Activated CD8-positive, alpha-beta memory T cell treated with anti-CD3 and anti-CD28 coated beads, Interleukin-2, amount 10 ng/mL, durations not matched to agents 7 days and 5 days (primary cell): ENCODE measurements at places on chromosomes 1 and 21. TPM values are rescaled to one million over a fixed set of nuclear protein-coding genes. Genes with fewer than 3 reads are reported as not detected.

DNA sequence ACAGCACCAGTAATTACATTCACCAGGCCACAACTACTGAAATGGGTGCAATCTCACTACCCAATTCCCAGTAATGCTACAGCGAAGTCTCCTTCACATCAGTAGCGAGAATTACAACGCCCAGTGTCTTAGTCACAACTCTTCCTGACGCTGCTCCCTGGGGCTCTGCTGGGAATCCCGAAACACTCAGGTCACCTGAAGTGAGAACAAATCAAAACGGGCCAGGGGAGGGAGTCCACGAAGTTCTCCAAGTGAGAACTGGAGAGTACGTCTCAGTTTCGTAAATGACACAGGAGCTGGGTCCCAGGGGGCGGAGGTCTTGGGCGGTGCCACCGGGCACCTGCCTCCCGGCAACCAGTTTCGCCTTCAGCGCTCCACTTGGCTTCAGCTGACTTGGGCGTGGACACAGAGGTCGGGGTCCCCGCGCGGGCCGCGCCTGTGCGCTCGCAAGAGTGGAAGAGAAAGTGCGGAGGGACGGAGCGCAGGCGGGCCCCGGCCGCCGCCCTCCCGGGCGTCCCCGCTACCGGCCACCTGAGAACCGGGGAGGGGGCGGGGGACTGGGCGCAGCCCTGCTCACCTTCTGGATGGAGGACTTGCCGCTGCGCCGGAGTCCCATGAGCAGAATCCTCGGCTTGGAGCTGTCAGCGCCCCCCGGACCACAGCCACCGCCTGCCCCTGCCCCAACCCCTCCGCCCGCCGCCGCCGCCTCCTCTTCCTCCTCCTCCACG, 575 bp downstream of the RRAGC start:
- peak; percentile 65 for DNase-seq

GRCh38 chr1:229385853-229386456, 43.1 kb upstream of the CCSAP start:
- no peak for DNase-seq

DNA sequence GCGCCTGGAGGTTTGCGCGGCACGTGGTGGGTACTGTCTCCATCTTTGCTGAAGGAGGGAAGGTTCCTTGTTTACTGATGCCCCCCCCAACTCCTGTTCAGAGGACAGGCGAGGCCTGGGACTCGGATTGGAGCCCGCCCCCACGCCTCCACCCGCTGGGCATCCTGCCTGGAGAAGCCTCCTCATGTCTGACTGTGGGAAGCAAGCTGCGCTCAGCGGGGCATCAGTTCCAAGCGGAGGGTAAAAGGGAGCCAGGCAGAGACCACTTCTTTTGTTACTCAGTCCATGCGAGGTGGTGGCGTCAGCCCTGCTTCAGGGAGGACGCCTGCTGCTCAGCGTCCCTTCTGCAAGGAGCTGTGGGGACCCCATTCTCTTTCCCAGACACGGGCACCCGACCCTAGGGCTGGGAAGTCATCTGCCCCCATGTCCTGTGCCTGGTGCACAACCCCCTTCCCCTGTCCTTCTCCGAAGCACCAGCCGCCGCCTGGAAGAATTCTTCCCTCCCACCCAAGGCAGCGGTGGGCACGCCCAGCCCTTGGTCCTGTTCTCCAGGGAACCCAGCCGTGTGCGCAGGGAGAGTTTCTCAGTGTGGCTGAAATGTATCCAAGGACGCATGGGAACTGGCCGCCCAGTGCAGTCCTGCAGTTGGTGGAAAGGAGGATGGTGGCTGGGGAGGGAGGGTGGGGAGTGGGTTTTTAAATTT, 414.0 kb downstream of the CAMTA1 start:
- no peak for DNase-seq

DNA sequence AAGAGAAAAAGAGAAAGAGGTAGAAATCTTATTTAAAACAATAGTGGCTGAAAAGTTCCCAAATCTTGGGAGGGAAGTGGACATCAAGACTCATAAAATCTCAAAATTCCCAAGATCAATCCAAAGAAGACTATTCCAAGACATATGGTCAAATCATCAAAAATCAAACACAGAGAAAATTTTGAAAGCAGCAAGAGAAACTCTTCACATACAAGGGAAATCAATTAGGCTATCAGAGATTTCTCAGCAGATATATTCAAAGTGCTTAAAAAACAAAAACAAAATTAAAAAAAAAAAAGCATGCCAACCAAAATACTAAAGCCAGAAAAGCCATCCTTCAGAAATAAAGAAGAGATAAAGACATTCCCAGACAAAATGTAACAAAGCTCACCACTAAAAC, 52.6 kb upstream of the RALGPS2 start:
- no peak for DNase-seq

- DNase-seq = no peak
These were observed 61.3 kb upstream of the C1orf53 start for GRCh38 chr1:197841158-197841557.

GRCh38 chr21:28224191-28224726, 768.4 kb downstream of the LTN1 start:
- DNase-seq = no peak

- DNase-seq = no peak
These were observed 845.6 kb downstream of the ADGRL2 start for GRCh38 chr1:82646336-82646735.

Gene GPX7
- 14.4 TPM for total RNA-seq

DNA sequence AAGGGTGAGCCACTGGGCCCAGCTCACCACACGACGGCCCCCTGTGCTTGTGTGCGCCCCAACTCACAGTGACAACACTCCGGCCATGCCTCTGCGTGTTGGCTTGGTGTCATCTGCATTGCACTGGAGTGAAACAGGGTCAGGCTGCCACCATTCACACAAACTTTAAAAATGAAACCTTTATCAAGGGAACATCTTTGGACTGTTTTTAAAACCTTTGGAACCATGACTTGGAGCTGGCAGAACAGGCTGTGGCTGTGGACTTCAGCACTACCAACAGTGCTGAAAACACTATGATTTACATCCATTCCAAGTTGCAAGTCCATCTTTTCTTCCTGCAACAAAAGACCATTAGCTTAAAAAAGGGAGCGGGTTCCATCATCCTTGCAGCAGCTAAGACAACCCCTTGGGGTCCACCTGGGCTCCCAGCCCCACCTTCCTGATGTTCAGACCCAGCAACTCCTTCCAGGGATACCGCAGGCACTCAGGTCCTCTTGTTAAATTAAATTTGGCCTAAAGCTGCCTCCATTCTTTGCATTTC, 25.6 kb downstream of the POFUT2 start:
- no peak for DNase-seq
